ENCODE measurements at places on chromosomes 11 and 22.

GRCh38 chr11:12461516-12461915 is 84.1 kb downstream of the PARVA start:
- no peak for DNase-seq

DNA sequence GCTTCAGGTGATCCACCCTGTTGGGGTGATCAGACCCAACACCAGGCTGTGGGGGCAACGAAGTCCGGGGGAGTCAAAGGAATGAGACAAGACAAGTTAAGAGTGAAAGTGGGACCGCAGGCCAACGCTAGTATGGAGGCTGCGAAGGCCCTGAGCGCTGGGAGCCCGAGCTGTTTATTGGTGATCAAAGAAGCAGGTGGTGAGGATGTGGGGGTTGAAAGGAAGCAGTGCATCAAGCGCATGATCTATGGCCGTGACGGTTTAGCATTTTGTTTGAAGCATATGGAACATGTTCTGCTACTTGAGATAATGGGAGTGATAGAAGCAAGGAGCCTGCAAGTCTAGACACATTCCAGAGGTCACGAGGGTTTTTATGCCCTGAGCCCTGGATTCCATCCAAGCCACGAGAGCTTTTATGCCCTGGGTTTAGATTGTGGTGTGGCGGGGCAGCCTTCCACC is 49.5 kb downstream of the MCHR1 start:
- no peak for DNase-seq

DNA sequence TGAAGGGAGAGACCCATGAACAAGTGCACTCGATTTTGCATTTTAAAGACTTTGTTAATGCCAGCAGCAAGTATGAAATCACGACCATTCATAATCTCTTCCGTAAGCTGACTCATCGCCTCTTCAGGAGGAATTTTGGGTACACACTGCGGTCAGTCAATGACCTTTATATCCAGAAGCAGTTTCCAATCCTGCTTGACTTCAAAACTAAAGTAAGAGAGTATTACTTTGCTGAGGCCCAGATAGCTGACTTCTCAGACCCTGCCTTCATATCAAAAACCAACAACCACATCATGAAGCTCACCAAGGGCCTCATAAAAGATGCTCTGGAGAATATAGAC is 5.9 kb downstream of the SERPIND1 start:
- DNase-seq, result no peak

GRCh38 chr22:29167032-29167911 is 38.4 kb upstream of the EMID1 start:
- no peak for DNase-seq

DNA sequence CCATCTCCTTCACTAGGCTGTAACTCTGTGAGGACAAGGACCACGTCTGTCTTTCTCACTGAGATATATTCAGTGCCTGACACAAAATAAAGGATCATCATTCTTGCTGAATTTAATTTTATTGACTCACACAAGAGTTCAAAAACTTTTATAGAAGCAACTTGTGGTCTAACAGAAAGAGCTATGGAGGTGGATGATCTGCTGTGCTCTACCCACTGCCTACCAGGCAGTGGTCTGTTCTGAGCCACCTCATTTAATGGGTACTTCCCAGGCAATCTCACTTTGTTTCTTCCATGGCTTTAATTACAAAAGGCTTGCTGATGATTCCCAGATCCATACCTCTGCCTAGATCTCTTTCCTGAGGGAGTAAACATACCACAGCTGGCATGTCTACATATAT is 4.7 kb downstream of the BTBD18 start:
- DNase-seq, result no peak

DNA sequence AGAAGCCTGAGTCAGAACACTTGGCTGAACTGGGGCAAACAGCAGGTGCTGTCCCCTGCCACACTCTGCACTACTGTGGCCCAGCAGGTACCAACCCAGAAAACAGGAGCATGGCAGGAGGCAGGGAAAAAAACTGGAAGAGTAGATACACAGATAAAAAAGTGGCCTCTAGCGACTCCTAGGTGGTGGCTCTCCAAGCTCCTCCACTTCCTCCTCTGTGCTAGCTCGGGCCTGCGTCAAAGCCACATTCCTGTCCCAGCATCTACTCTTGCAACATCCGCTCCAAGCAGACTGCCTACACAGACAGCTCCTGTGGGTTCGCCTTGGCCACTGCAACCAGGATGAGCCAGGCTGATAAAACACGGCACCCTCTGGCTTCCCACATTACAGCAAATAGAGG is 6.9 kb downstream of the OR8B12 start:
- no peak for DNase-seq

DNA sequence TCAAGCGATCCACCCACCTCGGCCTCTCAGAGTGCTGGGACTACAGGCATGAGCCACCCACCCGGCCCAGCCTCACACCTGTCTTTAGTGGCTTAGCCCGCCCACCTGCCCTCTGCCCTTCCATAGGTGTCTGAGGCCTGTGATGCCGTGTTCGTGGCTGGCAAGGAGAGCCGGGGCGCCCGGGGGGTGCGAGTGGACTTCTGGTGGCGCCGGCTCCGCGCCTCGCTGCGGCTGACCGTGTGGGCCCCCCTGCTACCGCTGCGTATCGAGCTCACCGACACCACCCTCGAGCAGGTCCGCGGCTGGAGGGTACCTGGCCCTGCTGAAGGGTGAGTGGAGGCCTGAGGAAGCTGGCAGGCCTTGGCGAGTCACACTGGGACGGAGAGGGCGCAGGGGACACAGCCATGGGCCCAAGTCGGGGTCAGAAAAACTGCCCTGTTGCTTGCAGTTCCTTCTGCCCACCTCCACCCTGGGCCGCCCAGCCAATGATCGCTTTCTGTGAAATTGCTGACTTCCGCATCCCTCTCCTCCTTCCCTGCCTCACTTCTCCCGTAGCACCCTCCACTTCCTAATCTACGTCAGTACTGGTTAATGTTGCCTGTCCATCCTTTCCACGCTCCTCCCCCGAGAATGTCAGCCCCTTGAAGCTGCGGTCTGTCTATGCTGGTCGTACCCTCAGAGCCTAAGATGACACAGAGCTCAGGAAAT is 9.3 kb downstream of the TMEM132A start:
- no peak for DNase-seq

DNA sequence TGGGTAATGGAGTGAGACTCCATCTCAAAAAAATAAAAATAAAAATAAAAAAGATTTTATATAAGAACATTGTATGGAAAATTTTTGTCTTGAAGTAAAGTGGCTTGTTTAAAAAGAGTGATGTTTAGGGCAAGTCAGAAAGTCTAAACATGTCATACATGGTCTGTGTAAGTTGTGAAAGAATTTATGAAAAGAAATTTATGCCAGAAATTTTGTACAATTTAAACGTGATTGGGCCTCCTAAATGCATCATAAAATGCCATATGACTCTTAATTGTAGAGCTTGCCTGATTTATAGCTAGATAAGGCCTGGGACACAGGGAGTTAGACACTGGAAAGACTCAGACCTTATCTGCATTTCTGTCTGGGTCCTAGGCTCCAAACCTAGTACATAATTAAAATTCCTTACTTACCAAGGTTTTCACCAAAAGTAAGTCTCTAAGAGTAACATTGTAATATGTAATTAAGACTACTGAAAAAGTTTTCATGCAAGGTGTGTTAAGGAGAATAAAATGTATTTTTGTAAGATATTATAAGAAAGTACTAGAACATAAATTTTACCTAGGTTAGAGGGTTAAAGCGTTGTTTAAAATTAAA is 110.5 kb downstream of the AASDHPPT start:
- no peak for DNase-seq

DNA sequence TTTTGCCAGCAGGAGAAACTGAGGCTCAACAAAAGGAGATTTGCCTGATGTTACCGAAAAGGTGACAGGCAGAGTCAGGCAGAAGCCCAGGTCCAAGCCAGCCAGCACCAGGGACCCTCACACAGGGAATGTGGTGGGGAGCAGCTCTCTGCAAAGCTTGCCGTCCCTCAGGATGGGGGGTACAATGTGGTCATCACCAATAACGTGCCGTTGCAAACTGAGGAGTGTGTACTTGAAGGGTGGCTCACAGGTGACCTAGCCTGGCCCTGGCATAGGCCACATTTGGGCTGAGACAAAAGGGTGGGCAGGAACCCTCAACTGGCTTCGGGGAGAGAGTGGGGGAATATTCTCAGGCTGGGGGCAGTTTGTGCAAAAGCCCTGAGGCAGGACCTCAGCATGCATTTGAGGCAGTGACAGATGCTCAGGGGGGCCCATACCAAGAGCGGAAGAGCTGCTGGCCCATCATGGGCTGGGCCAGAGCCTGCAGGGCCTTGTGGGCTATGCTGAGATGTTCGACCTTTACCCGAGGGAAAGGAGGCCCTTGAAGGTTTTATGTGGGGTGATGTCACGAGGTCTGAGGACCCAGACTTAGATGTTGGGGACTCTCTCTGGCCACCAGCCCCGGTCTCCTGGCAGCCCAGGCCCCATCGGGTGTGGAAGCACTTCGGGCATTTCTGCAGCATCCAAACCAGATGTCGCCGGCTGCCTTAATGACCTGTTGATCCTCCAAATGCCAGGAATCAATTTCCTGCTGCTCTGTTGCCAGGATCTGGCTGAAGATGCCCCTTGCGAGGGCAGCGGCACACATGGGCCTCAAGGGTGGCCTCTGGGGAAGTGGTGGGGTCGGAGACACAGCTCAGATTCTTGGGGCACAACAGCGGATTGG is 57.4 kb upstream of the SHISAL1 start:
- DNase-seq, result no peak

GRCh38 chr11:61688365-61689163 is 8.4 kb downstream of the DAGLA start:
- DNase-seq, result no peak

GRCh38 chr22:17135153-17135760 is 14.1 kb upstream of the TMEM121B start:
- DNase-seq, result no peak
